ENCODE measurements at places on chromosomes 2 and 18. TPM values are rescaled to one million over a fixed set of nuclear protein-coding genes. Genes with fewer than 3 reads are reported as not detected.
A peak's percentile ranks its signal among the peaks of the same experiment; 100 is the strongest.

GRCh38 chr2:94874277-94874997 lies 3.2 kb downstream of the TEKT4 start:
- DNase-seq = peak; percentile 26
- no peak overlapping the region for H3K27ac ChIP-seq

DNA sequence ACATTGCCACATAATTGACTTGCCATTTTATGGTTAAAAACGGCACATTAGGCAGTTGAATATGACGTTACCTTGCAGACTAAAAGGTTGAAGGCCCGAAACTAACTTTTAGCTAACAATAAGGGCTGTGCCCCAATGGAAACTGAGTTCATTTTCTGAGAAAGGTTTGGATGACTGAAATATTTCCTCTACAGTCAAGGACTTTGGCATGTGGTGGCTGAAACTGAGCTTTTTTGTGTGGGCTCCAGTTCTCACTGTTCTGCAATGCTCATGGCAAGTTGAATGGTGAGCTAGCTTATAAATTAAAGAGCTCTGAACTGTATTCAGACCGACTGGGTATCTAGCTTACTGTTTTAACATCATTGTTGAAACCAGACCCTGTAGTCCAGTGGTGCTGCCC lies 23.8 kb upstream of the TXNDC2 start:
- H3K36me3 ChIP-seq = no peaks in the 10 kb centered on the region
- no peak overlapping the region for H3K27ac ChIP-seq
- H3K27me3 ChIP-seq = no peaks in the 10 kb centered on the region
- no peak overlapping the region for H3K4me3 ChIP-seq
- no peaks in the 10 kb centered on the region for H3K4me1 ChIP-seq

DNA sequence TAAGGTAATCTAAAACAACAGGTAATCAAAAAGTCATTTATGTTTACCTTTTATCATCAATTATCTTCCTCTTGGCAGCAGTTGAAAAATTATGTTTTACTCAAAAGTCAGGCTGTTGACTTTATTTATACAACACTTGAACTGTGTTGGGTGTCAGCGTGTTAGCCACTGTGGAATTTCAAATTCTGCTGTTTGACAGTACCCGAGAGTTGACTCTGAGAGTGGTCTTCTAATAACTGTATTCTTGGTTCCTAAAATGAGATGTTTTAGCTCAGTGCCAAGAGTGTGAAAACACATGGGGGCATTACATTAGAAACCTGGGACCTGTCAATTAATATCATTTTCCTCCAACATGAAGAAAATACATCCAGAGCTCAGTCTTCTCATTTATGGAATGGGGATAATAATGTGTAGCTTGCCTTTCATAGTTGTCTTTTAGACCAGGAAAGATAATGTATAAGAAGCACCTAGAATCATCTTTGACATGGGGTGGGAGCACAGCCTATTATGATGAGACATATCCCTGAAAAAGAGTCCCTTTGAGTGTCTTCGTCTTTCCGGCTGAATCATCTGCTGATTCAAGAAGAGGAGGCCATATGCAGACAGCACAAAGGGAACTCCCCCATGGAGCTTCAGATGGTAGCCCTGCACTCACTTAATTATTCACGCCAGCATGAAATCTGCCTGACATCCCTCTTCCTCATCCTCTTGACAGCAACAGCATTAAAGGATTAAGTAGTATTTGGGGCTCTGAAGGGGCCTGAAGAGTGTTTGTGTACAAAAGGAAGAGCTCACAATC lies 89.1 kb downstream of the AFF3 start:
- no peak overlapping the region for H3K4me3 ChIP-seq
- no peaks in the 10 kb centered on the region for H3K4me1 ChIP-seq
- DNase-seq = no peak

DNA sequence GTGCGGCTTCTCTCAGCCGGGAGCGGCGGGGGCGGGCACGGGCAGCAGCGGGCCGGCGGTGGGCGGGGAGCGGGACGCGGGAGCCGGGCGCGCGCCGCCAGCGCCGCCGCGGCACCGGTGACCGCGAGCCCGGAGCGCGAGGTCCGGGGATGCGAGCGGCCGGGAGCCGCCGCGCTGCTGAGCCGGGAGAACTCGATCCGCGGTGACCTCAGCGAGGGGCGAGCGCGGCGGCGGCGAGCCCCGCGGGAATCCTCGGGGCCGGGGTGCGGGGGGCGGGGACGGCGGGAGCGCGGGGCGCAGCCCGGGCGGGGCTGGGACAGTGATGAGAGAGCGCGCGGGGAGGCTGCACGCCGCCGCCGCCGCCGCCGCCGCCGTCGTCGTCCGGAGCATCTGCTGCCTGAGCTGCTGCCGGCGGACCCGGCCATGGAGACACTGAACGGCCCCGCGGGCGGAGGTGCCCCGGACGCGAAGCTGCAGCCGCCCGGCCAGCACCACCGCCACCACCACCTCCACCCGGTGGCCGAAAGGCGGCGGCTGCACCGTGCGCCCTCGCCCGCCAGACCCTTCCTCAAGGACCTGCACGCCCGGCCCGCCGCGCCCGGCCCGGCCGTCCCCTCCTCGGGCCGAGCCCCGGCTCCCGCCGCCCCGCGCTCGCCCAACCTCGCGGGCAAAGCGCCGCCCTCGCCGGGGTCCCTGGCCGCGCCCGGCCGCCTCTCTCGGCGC lies at the start of gene MTCL1:
Gene MTCL1 (plus strand): TSS at position 319 of the 723 bp plus-strand sequence. CDS start 105 bp downstream, at position 424.
- peak within 1 kb of the TSS; percentile 24 for H3K27ac ChIP-seq
- no peak for DNase-seq
- H3K27me3 ChIP-seq = peaks cover 34% of the 10 kb centered on the region
- peak within 1 kb of the TSS; percentile 74 for H3K4me3 ChIP-seq
- peaks cover 19% of the 10 kb centered on the region for H3K4me1 ChIP-seq

Gene HOXD1
- not detected for polyA plus RNA-seq

Gene TMEM200C
- polyA plus RNA-seq = not detected

- no peaks in the 10 kb centered on the region for H3K36me3 ChIP-seq
- DNase-seq = no peak
- no peak overlapping the region for H3K4me3 ChIP-seq
- no peak overlapping the region for H3K27ac ChIP-seq
- H3K27me3 ChIP-seq = no peaks in the 10 kb centered on the region
These were observed 73.1 kb downstream of the ACKR3 start for GRCh38 chr2:236642584-236643291.

DNA sequence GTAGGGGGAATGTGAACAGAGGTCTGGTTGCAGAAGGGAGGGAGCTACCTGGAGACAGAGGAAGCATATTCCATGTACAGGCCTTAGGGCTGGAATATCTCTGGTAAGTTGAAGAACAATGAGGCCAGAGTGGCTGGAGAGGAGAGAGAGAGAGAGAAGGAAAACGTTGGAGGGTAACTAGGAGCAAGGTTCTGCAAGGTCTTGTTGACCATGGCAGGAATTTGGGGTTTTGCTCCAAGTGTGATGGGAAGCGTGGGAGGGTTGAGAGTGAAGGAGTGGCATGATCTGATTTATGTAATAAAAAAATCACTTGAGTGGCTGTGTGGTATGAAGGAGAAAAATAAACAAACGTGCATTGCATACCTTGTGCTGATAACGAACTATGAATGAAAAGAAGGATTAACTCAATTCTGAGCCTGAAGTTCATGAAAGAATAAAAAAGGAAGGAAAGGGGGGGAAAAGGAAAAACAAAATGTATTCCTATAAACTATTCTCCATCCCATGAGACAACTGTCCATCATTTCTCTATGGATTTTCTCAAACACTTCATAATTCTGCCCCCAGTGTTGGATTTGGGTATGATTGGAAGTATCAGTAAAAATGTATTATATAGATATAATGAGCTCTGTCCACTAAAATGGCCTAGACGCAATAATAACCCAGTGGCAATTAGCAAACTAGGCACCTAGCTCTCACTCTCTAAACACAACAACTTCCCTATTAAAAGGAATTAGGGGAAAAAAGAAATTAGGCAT lies 59.7 kb upstream of the PMAIP1 start:
- no peaks in the 10 kb centered on the region for H3K27me3 ChIP-seq
- no peaks in the 10 kb centered on the region for H3K36me3 ChIP-seq
- H3K4me3 ChIP-seq = no peak overlapping the region
- DNase-seq = no peak

- no peak overlapping the region for H3K4me3 ChIP-seq
- no peak overlapping the region for H3K27ac ChIP-seq
- no peaks in the 10 kb centered on the region for H3K36me3 ChIP-seq
These were observed 101.8 kb downstream of the AKAIN1 start for GRCh38 chr18:5095239-5095638.

GRCh38 chr2:199861132-199861774 lies 10.3 kb upstream of the FTCDNL1 start:
- no peaks in the 10 kb centered on the region for H3K4me1 ChIP-seq
- H3K27ac ChIP-seq = no peak overlapping the region
- no peak for DNase-seq
- no peaks in the 10 kb centered on the region for H3K36me3 ChIP-seq
- H3K27me3 ChIP-seq = no peaks in the 10 kb centered on the region

GRCh38 chr2:51247252-51247805 lies 215.4 kb upstream of the NRXN1 start:
- DNase-seq = no peak
- no peak overlapping the region for H3K27ac ChIP-seq
- no peaks in the 10 kb centered on the region for H3K4me1 ChIP-seq
- no peaks in the 10 kb centered on the region for H3K36me3 ChIP-seq
- no peaks in the 10 kb centered on the region for H3K27me3 ChIP-seq

Gene LYG2
- polyA plus RNA-seq = not detected
